HFFc6 (cell line): ENCODE measurements at places on chromosomes 3 and 15.

DNA sequence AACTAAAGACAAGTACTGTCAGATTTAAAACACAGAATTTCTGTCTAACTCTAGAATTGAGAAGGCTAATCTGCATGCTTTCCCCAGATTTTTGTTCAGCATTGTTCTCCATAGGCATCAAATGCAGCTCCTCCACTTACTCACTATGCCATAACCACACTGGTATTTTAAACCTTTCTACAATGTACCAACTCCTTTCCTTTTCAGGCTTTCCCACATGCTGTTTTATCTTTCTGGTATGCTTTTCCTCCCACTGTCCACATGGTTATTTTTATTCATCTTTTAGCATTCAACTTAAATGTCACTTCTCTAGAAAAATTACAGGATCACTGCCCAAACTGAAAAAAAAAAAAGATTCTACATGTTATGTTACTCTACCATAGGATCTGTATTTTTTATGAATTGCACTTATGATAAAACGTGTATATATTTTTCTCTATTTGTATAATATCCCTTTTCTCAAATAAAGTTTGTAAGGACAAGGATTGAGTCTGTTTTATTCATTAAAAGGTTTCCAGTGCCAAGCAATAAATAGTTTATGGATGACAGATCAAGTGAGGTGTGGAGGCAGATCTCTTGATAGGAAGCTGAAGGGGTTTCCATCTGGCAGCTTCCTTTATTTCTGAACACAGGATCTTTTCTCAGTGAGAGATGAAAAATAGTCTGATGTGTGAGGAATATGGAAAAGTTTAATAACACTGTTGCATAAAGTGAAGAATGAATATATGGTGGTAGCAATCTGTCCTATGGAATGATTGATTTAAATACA lies 1064.5 kb downstream of the ZPLD1 start:
- no peaks in the 10 kb centered on the region for H3K36me3 ChIP-seq
- no peak overlapping the region for H3K4me3 ChIP-seq

DNA sequence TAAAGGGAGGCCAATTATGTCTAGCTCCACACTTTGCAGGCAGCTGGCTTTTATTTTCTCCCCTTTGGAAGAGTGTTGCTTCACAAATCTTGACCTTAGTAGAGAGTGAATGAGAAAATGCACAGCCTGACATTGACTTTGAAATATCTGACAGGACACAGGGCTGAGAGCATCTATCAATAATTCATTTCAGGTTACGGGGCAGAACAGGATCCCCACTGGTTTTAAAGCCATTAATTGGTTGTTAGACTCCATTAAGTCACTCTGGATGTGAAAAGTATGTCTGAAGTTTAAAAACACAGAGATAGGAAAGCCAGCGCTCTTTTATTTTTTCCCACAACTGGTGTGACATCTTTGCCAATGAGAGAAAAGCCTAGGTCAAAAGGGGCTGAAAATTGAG lies 251.9 kb upstream of the TMC3 start:
- DNase-seq, result no peak
- no peak overlapping the region for H3K4me3 ChIP-seq
- H3K27me3 ChIP-seq, result peaks cover 1% of the 10 kb centered on the region; the same call in 1 of the 2 replicates
- no peak overlapping the region for H3K27ac ChIP-seq
- H3K4me1 ChIP-seq, result no peaks in the 10 kb centered on the region
- H3K36me3 ChIP-seq, result no peaks in the 10 kb centered on the region

DNA sequence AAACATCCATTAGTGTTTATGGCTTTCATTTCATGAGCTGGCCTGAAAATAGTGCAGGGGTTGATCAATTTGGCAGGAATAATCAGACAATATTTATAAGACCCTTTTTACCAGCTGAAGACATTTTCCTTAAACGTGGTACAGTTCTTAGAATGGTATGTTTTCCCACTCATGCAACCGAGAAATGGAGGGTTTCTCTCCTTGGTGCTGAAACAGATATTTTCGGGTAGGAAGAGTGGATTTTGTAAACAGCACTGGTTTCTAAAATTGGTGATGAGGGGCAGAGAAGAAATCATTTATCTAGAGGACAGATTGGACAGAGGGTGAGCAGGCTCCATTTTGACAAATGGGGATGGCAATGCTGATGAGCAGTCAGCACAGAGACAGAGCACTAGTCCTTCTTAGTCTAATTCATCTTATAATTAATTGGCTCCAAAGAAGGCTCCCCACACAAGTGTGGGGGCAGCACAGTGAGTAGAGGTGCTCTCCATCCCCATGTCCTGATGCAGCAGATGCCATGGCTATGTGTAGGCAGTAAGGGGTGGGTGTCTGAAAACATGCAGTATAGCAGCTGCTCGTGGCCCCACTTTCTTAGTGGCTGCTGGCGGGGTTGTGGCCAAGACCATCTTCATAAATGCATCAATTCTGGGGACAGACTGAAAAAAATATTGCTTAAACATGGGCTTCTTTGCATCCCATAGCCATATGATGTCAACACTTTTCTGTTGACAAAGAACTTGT lies 18.1 kb upstream of the SLC7A14 start:
- H3K27me3 ChIP-seq, result no peaks in the 10 kb centered on the region
- DNase-seq, result no peak
- no peaks in the 10 kb centered on the region for H3K4me1 ChIP-seq
- H3K27ac ChIP-seq, result no peak overlapping the region
- H3K4me3 ChIP-seq, result no peak overlapping the region
- H3K36me3 ChIP-seq, result no peaks in the 10 kb centered on the region

- no peak for DNase-seq
- no peaks in the 10 kb centered on the region for H3K4me1 ChIP-seq
- H3K36me3 ChIP-seq, result no peaks in the 10 kb centered on the region
- no peak overlapping the region for H3K4me3 ChIP-seq
- H3K27me3 ChIP-seq, result peaks cover 33% of the 10 kb centered on the region
- no peak overlapping the region for H3K27ac ChIP-seq
These were observed 111.6 kb downstream of the AQP9 start for GRCh38 chr15:58249646-58250312.

- H3K36me3 ChIP-seq, result peaks cover 12% of the 10 kb centered on the region; the same call in 1 of the 2 replicates
- H3K4me3 ChIP-seq, result peak overlapping the region; percentile 100
- DNase-seq, result peak; percentile 88
- peaks cover 57% of the 10 kb centered on the region for H3K4me1 ChIP-seq
These were observed 1.9 kb downstream of the TBC1D2B start for GRCh38 chr15:78075490-78076230.

DNA sequence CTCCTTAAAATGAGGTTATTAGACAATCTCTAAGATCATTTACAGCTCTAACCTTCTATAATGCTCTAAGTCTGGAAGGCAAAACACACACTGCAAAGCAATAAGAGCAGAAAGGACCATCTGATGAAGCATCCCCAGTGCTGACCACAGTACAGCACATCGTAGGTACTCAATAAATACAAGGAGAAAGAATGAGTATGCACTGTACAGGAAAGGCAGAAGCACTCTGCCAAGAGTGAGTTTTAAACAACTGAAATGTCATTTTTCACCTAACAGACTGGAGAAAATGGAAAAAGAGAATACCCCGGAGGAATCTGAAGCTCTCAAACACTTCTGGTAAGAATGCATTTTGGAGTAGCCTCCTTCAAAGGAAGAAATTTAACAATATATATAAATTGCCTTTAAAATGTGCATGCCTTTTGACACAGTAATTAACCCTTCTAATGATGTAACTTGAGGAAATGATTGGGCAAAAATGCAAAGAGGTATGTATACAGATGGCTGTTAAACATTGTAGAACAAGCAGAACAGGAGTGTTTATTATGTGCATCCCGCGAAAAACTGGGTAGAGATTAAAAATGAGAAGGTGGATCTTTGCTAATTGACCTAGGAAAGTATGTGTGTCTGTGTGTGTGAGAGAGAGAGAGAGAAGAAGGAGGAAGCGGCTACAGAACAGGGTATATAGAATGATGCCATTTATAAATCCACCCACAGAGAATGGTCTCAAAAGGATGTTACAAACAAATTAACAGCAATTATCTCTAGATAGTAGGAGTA lies 8.0 kb upstream of the OXTR start:
- peaks cover 58% of the 10 kb centered on the region for H3K4me1 ChIP-seq
- no peaks in the 10 kb centered on the region for H3K36me3 ChIP-seq
- peak overlapping the region; percentile 83 for H3K27ac ChIP-seq
- H3K27me3 ChIP-seq, result peaks cover 2% of the 10 kb centered on the region; the same call in 1 of the 2 replicates
- DNase-seq, result no peak

- no peak overlapping the region for H3K27ac ChIP-seq
- no peaks in the 10 kb centered on the region for H3K4me1 ChIP-seq
- no peak overlapping the region for H3K4me3 ChIP-seq
- DNase-seq, result no peak
- peaks cover 22% of the 10 kb centered on the region for H3K27me3 ChIP-seq
These were observed 22.0 kb downstream of the WNT7A start for GRCh38 chr3:13857702-13858380.

GRCh38 chr3:151709847-151710246 lies 23.9 kb upstream of the AADACL2 start:
- peaks cover 6% of the 10 kb centered on the region for H3K27me3 ChIP-seq
- no peak overlapping the region for H3K4me3 ChIP-seq
- H3K27ac ChIP-seq, result no peak overlapping the region
- no peaks in the 10 kb centered on the region for H3K4me1 ChIP-seq
- no peak for DNase-seq

DNA sequence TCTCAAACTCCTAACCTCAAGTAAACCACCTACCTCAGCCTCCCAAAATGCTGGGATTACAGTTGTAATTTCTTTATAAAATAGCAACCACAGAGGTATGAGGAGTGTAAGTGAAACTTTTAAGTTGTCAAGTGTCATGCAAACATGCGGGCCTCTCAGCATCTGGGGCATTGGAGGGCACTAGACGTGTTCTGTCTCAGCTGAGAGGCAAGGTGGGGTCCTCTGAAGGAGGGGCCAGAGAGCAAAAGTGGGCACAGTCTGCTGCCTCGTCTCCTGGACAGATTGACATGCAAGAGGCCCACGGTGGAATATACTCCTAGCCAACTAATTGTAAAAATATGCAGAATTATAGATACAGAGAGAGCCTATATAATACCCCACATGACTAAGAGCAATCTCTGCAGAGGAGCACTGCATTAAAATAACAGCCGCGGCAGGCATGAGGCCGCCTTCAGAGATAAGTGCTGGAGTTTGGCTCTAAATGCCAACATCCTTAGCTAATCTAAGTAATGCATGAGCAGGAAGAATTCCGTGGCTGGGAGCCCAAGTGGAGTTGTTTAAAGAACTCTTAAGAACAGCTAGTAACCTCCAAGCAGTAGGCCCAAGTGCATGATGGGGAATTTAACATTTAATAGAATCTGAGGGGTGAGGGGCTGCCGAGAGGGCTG lies 87.8 kb upstream of the RNU6-1 start:
- peak overlapping the region; percentile 57; the same call in 1 of the 2 replicates for H3K4me3 ChIP-seq
- H3K27ac ChIP-seq, result peak overlapping the region; percentile 72
- peak; percentile 92 for DNase-seq

- H3K27ac ChIP-seq, result no peak overlapping the region
- DNase-seq, result no peak
- no peak overlapping the region for H3K4me3 ChIP-seq
- H3K27me3 ChIP-seq, result no peaks in the 10 kb centered on the region
- no peaks in the 10 kb centered on the region for H3K4me1 ChIP-seq
These were observed 34.0 kb downstream of the ATP13A4 start for GRCh38 chr3:193520738-193521137.
